NCI-H1694 (cell line): ENCODE measurements at places on chromosomes 12 and 14.

- no peak for DNase-seq
These were observed 6.5 kb downstream of the TPH2 start for GRCh38 chr12:71945121-71945520.

GRCh38 chr12:75011120-75011519 is 198.5 kb downstream of the KCNC2 start:
- DNase-seq, result no peak

- no peak for DNase-seq
These were observed 2.6 kb upstream of the KLRK1 start for GRCh38 chr12:10392394-10392930.

DNA sequence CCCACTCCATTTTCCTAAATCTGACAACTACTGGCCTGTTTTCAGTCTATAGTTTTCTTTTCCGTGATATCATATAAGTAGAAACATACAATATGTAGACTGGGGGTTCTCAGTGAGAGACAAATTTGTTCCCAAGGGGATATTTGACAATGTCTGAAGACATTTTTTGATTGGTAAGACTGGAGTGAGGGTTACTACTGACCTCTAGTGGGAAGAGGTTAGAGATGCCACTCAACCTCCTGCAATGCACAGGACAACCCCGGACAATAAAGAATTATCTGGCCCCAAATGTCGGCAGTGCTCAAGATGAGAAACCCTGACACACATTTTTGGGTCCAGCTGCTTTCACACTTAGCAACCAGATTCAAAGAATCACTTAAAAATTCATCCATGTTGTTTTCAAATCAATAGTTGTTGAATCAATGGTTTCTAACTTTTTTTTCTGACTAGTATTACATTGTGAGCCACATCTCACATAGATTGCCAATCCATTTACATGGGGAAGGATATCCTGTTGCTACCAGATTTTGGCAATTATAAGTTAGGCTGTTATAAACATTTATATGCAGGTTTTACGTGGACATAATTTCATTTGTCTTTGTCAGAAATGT is 307.1 kb downstream of the RPL10L start:
- no peak for DNase-seq

DNA sequence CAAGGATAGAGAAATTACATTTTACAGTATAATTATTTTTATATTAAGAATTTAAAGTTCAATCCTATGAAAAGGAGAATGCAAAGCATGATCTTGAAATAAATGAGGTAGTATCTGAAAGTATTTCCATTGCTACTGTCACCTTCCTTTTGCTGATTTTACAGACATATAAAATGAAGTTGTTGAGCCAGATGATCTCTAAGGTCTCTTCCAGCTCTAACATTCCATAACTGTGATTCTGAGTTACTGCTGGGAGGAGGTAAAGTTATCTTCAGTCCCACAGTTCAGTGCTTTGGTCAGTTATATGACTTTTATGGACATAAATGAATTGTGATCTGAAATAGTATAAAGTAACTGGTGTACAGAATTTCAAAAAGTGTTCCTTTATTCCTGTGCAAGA is 52.8 kb downstream of the SLC38A6 start:
- DNase-seq, result no peak

DNA sequence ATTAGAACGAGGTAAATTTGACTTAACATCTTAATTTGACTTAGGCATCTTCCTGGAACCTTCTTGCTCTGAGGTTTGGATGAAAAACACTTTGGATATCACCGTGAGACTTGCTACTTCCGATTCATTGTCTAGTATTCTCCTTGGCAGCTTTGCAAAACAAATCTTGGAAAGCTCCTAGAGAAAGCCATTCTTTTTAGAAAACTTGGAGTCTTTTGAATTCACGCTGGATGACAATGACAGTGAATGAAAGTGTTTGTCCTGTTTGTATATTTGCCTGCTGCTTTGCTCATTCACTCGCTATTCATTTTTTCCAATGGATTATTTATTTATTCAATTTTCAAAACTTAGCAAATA is 222.1 kb upstream of the HMGA2 start:
- DNase-seq, result no peak

DNA sequence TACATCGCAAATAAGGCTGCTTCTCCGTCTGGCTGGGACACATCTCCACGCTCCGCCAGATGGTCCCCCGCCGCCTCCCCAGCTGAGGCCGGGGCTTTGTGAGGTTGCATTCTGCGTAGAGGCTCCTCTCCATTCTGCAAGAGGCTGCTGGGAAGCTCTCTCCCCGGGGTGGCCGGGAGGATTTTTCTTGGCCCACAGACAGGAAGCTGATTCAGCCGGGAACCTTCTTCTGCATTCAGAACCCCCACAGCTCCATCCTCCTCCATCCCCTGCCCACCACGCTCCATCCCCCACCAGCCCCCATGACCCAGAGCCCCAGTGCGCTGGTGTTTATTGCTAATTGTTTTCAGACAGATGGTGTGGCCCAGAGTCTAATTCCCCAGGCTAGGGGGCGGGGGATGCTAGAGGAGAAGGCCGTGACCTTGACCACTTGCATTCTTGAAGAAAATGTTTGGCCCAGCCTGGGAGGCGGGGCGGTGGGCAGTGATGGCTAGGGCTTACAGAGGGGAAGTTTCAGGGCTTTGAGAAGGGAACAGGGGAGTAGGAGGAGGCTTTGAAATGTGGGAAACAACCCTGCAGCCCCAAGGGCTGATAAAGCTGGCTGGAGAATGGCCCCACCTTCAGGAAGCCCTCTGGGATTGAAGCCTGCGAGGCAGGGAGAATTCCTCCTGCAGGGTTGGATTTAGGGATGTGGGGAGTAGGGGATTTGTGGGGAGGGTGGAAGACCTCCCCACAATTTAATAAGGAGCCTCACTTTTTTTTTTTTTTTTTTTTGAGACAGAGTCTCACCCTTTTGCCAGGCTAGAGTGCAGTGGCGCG is 88.5 kb upstream of the NCOR2 start:
- peak; percentile 91 for DNase-seq

GRCh38 chr14:33941718-33942117 is 9.2 kb downstream of the EGLN3 start:
- DNase-seq, result no peak

DNA sequence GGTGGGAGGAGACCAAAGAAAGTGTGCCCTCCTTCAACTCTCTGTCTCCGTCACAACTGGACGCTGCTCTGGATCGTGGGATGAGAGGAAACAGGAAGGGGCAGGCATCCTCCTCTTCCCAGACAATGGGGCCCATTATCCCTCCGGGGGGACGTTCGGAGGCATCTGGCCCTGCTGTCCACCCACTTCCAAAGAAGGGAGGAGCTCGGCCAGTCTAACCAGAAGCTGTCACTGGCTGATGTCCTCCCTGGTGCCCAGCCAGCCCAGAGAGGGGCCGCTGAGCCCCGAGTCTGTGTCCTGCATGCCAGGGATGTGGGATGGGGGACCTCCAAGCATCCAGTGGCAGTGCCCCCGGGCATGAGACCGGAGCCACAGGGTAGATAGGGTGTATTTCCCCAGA is 39.8 kb upstream of the MEG3 start:
- DNase-seq, result no peak

DNA sequence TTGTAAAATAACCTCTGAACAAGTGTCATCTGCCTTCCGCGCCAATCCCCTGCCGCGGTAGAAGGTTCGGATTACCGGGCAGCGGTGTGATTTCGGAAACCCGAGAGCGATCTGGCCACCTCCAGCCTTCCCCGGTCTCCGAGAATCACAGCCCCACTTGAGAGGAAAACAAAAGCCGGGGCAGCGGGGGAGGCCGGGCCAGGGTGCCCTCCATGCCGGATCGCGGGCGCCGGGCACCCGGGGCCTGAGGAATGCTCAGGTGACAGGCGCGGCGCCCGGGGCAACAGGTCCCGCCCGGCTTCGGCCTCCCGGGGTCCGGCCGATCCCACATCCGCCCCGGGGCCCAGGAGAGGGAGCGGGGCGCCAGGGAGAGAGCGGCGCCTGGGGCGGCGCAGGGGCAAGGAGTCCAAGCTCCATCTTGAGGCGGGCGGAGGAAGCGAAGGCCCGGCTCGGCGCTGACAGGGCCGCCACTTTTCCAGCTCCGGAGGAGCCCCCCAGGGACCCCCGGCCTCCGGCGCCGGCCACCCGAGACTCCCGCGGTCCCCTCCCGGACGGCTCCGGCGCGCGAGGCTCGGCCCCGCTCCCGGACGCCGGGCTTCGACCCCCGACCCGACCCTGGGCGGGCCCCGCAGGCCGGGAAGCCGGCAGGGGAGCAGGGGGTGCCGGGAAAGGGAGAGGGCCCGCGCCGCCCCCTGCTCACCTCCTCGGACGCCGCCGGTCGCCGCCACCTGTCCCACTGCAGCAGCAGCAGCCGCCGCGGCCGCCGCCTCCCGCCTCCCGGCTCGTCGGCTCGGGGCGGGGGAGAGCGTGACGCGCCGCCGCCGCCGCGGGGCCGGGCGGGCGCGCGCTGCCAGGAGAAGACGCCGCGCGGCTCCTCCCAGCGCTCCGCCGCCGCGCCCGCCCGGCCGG is at the start of gene CLIP1:
TSS of gene CLIP1 (minus strand) at position 849 of the 909 bp plus-strand sequence. CDS start 42,217 bp downstream, outside the sequence.
- DNase-seq, result no peak

- no peak for DNase-seq
These were observed 168.7 kb downstream of the PHLDA1 start for GRCh38 chr12:75862692-75863471.

DNA sequence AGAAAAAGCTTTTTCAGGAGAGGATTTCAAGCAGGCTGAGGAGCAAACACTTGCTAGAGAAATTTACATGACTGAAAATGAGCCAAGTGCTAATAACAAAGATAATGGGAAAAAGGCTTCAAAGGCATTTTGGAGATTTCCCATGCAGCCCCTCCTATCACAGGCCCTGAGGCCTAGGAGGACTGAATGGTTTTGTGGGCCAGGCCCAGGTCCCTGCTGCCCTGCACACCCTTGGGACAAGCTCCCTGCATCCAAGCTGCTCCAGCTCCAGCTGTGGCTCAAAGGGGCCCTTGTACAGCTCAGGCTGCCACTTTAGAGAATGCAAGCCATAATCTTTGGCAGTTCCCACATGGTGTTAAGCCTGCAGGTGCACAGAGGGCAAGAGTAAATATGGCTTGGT is 154.0 kb upstream of the LMNTD1 start:
- DNase-seq, result no peak

GRCh38 chr12:90485560-90485959 is 469.4 kb downstream of the CCER1 start:
- no peak for DNase-seq

GRCh38 chr12:79233341-79233781 is 368.8 kb downstream of the SYT1 start:
- DNase-seq, result no peak

GRCh38 chr12:57208631-57209282 is 7.8 kb upstream of the NXPH4 start:
- DNase-seq, result no peak

GRCh38 chr12:83153177-83153576 is 466.5 kb downstream of the TMTC2 start:
- DNase-seq, result no peak

DNA sequence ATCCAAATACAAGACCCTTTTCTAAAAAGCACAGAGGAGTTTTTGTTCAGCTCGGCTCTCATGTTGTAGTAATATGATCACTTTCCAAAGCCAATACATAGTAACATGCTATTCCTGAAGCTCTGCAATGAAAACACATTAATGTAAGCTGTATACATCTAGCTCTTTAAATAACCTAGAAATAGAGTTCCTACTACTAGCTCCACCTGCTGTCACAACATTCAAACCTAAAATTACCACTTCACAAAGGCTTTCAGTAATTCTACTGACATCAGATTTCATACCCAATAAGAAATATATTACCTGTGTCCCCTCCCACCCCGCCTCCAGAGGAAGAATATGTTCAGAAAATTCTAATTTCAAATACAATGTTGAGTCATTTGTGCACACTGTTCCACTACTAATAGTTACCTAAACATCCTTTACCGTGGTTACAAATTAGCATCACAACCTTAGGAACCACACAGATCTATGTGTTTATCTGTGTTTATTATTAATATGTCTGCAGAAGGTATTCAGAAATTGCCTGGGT is 17.8 kb downstream of the EFCAB11 start:
- DNase-seq, result no peak

DNA sequence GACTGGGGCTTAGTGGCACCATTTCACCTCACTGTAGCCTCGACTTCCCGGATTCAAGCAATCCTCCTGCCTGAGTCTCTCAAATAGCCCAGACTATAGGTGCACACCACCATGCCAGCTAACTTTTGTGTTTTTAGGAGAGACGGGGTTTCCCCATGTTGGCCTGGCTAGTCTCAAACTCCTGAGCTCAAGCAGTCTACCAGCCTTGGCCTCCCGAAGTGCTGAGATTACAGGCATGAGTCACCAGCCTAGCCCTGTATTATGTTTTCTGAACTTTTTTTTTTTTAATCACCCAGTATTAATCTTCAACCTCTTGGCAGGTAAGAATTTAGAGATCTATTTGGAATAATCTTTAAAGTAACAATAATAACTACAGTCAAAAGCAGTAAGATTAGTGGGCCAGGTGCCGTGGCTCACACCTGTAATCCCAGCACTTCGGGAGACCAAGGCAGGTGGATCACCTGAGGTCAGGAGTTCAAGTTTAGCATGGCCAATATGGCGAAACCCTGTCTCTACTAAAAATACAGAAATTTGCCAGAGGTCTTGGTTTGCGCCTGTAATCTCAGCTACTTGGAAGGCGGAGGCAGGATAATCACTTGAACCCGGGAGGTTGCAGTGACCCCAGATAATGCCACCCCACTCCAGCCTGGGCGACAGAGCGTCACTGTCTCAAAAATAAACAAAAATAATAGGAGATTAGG is 8.6 kb downstream of the NANOG start:
- DNase-seq, result no peak
